ENCODE measurements at places on chromosomes 12 and 14.
A peak's percentile ranks its signal among the peaks of the same experiment; 100 is the strongest.

- no peak for DNase-seq
Measured at GRCh38 chr14:31884776-31885379, 192.2 kb upstream of the ARHGAP5 start.

DNA sequence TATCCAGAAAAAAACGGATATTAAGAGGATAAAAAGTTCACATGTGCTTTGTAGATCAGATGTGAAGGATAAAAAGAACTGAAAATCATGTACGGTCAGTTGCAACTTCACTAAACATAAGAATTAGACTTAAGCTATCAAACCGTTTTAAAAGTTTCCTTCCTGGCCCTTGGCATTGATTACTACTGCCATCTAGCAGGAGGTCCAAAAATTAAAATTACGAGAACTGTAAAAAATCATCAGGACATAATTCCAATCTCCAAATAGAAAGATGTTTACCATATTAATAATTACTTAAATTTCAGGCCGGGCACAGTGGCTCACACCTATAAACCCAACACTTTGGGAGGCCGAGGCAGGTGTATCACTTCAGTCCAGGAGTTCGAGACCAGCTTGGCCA lies 7.9 kb downstream of the WDR89 start:
- no peak for DNase-seq

DNA sequence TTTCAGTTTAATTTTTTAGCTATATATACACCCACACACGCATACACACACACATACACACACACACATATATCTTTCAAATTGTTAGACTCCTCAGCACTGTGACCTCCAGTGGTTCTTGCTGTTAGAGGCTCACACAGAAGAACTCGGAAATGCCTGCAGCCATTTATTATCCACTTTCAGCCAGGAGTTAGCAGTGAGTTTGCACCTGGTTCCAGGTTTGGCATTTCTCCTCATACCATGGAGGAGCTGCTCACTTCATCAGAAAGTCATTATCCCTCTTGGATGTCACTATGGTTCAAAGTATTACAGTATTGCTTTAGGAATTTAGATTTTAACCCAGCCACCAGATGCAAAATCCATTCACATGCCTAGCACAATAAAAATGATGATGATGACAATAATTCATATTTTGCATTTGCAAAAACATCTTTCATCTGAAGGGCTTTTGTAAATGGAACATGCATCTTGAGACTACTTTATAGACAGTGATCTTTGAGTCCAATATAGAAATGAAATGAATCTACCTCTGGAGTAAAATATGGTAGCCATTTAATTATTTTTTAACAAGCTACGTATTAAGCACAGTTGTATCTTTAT lies 42.3 kb downstream of the NPAS3 start:
- DNase-seq = no peak

- DNase-seq = no peak
Measured at GRCh38 chr12:15532364-15532977, 210.2 kb downstream of the PTPRO start.

DNA sequence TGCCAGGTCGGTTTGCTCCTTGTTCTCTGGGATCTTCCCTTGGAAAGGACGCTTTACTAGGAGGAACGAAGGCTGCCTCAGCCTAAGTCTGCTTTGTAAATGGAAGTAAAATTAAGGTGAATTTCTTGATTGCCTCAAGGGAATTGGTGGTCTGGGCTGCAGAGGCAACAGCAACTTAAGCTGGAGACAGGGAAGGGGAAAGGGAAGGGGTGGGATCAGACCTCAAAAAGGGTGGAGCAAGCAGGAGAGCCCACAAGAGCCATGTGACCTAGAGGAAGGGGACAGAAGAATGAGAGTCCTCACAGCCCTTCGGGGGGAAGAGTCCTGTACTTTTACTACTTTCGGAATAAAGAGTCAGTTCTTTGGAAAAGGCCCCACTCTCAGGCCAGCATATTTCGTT lies 147.9 kb downstream of the PPM1H start:
- DNase-seq = no peak

DNA sequence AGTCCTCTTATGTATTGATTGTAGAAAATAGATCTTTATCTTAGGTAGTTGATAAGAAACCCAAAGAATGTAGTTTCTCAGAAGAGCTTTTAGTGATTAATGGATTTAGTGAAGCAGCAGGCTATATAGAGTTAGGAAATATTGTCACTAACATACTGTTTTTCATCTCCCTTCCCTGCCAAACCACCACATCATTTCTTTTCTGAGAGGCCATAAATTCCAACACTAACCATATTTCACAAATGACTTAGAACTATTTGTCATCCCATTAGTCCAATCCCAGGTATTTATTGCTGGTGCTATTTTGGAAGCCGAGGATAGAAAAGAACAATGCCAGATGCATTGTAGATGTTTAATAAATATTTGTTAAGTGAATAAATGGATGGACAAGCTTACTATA lies 185.7 kb downstream of the KICS2 start:
- no peak for DNase-seq

DNA sequence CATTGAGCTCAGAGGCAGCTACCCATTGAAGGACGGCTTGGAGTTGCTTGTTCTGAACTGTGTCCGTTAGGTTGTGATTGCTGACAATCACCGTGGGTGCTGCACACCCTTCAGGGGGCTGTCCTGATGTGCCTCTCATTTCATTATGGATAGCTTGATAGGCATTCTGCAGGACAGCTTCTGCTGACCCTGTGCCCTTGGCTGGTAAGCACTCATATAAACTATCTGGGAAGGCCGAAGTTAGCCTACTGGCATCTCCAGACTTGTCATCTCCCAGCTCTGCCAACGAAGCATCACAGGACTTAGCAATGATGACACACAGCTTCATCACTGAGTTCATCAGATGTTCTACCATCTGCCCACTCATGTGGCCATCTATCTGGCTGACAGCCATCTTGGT lies 22.3 kb downstream of the AKAP3 start:
- no peak for DNase-seq

GRCh38 chr12:45663455-45663854 lies 66.1 kb upstream of the ARID2 start:
- no peak for DNase-seq

DNA sequence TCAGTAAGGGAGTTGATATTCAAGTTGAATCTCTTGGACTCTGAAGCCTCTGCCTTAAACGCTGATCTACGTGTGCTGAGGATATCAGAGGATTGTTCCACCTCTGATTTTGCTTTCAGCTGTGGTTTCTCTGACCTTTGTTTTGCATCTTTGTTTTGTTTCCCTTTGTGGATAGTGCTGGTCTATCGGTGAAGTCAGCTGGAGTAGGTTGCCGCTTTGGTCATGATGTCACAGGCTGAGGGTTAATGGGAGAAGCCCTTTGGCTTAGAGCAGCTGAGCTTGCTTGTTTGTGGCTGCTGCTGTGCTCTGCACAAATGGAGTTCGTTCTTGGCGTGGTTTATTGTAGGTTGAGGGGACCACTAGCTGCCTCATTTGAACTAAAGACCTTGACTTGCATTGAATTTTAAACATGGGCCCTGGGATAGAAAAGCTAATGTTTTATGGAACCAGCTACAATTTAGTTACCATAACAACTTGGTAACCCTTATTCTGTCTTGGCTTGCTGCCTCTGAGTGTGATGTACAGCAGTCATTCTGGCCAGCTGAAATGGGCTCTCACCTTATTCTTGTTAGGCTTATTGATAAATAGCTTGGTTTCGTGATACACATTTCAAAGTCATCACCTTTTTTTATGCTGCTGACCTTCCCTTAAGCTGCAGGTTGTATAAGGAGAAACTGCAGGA lies 284.5 kb upstream of the E2F7 start:
- no peak for DNase-seq

DNA sequence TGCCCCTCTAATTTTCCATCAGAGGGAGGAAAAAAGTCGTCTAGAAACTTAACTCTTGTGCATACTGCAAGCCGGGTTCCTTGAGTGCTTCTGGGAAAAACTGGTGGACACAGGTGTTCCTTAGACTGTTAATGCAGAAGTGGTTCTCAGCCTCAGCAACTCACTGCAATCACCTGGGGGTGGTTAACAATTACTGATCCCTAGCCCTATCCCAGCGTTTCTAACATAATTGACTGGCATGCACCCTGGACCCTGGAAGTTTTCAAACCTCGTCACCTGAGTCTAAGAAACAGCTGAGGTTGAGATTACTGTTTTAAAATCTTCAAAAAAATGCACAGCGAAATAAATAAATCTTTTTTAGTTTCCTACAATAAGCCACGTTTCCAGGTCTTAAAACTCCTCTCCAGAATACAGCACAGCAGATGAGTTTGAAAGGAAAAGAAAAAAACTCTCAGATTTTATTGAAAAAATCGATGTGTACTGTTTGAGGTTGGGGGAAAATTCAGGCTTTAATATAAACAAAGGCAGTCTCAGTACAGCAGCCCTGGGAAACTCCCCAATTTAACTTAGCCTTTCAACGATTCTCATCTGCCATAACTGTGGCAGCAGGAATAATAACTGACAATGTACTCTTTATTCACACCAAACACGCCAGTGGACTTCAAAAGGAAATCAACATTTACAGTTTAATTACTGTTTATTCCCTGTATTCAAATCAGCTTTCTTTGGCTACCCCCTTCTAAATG lies 45.4 kb downstream of the PHLDA1 start:
- DNase-seq = no peak

- DNase-seq = no peak
Measured at GRCh38 chr14:24086193-24086955, 7.7 kb upstream of the PCK2 start.

DNA sequence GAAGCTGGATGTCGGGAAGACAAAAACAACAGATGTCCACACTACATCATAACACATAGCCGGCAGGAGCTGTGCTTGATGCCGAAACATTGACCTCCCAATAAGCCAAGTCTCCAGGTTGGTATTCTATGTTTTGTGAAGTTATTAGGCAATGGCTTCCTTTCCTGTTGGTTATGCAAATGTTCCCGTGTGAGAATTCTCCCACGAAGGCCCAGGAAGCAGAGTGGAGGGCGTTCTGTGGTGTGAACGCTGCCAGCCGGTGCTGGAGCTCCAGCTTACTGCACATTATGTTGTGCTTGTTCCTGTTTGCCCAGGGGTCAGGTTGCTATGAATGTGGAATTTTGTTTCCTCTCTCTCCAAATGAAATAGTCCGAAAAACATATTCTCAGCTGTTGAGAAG lies 156.4 kb upstream of the HMGA2 start:
- no peak for DNase-seq

- DNase-seq = no peak
Measured at GRCh38 chr14:81529391-81529790, 4.3 kb downstream of the SEL1L start.

- DNase-seq = no peak
Measured at GRCh38 chr12:58980768-58981167, 60.5 kb upstream of the LRIG3 start.

GRCh38 chr14:96362071-96362964 lies 823 bp downstream of the ATG2B start:
- no peak for DNase-seq

DNA sequence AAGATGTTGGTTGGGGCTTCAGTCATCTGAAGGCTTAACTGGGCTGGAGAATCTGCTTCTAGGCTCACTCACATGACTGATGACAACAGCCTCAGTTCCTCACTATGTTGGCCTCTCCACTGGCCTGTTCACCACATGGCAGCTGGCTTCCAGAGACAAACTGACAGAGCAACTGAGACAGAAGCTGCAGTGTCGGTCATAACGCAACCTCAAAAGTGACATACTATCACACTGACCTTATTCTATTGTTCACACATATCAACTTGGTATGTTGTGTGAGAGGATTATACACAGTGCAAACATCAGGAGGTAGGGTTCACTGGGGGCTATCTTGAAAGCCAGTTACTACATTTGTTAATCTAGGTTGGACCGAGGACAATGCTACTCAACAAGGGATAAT lies 92.9 kb downstream of the PAWR start:
- DNase-seq = no peak

DNA sequence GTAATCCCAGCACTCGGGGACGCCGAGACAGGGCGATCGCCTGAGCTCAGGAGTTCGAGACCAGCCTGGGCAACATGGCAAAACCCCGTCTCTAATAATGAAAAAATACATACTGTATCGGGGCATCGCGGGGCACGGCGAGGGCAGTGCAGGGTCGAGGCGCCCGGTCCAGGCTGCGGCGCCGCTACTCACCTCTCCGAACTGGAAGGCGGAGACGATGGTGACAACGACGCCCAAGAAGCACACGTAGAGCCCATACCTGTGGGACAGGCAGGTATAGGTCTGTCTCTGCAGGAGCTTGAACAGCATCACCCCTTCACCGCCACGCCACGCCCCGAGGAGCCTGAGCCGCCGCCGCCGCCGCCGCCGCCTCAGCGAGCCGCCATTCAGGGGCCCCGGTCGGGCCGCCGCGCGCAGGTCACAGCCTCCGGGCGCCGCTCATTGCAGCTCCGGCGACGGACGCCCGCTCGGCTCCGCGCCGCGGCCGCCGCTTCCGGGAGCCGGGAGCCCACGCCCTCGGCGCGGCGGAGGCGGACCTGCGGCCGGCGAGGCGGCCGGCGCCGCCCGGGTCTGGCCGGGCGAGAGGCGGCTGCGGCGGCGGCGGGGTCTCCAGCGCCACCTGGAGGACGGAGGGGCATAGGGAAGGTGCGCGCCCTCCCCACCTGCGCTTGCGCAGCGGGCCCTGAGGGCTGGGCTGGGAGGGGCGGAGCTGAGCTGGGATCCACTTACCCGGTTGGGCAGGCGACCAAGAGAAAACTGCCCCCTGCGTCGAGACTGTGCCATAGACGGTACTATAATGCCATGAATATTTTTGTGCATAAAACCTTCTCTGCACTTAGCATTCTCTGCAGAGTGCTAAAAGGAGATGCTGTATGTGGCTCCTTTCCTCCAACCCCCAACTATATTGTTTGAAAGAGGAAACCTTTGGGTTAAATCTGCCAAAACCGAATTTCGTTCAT lies at the start of gene GNPTAB:
Gene GNPTAB (minus strand): TSS at position 593 of the 959 bp plus-strand sequence. CDS start 284 bp downstream, at position 309.
- peak; percentile 68 for DNase-seq

- DNase-seq = no peak
Measured at GRCh38 chr12:110705309-110705708, 16.4 kb upstream of the HVCN1 start.

DNA sequence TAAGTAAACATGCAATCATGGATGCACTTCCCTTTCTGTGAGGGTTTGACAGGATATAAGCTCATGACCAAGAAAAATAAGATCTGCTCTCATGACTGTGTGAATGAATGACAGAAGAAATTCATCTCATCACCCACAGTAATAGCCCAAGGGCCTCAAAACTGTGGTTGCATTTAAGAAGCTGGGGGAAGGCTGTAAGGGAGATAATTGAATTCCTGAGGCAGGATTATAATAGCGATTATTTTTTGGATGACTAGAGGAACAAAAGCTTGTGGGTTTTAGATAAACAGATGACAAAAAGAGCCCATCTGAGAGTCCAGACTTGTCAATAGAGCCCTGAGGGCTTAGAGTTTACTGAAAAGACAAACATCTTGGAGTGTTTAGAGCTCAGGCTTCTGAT lies 161.2 kb downstream of the NTF3 start:
- no peak for DNase-seq

DNA sequence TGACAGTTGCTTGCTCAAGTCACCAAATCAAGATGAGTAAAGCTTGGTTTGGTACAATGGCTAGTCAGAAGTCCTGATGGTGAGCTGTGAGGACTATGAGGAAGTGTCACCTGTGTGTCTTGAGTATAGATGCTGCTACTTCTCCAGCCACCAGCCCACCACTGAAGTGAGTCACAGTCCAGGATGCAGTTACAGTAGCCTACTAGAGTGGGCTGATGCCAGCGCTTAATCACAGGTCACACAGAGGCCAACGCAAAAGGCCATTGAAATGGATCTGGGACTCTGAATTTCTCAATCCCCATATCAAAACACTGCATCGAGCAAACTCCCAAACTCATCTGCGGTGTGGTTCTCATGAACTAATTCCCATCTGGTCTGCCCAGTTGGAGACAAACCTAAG lies 223.1 kb downstream of the ANO6 start:
- DNase-seq = no peak

- DNase-seq = no peak
Measured at GRCh38 chr12:11089246-11089645, 2.9 kb downstream of the TAS2R43 start.

- no peak for DNase-seq
Measured at GRCh38 chr12:41073633-41074472, 114.3 kb upstream of the PDZRN4 start.

All from omental fat pad (tissue), 4 donors.